Stimulated activated CD4-positive, alpha-beta T cell treated with anti-CD3 and anti-CD28 coated beads, Interleukin-2, amount 100 ng/mL, for 4 hours (primary cell): ENCODE measurements at places on chromosomes 13 and 19.
A peak's percentile ranks its signal among the peaks of the same experiment; 100 is the strongest.

GRCh38 chr13:98333486-98333885, 156.4 kb upstream of the RNF113B start:
- no peak for DNase-seq

- DNase-seq: no peak
These were observed 1.5 kb downstream of the WASF3 start for GRCh38 chr13:26558987-26559386.

DNA sequence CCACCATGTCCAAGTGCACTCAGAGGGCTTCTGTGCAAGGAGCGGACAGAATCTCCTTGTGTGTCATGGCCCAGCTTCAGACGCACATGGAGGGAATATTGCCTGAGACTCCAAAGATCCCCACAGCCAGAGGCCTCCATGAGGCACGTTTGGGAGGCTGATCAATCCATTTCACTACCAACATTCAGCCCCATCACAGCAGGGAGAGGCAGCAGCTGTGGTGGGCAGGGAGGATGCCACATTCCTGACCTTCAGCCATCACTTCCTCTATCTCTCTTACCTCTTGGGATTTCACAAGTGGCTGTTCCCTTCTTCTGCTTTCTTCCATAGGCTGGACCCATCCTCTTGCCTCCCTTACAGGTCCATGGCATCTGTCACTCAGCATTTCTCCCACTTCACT, 82.4 kb upstream of the MBNL2 start:
- no peak for DNase-seq

- no peak for DNase-seq
These were observed 27.9 kb upstream of the NANOS3 start for GRCh38 chr19:13848798-13849676.

DNA sequence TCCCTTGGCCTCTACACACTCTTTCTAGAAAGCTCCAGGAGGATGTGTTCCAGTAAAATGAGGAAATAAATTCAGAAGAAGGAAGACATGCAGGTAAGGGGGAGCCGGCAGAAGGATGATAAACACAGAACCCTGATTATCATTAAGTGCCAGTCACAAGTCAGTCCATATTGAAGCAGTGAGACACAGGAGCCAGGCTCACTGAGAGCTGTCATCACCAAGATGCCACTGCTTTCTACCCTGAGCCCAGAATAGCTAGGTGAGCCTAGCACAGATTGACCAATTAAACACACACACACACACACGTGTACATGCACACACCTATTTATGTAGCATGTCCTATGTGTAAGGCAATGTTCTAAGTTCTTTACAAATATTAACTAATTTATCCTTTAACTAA, 211.4 kb upstream of the IPO5 start:
- DNase-seq: no peak

GRCh38 chr19:7506385-7507328, 9.2 kb upstream of the ZNF358 start:
- DNase-seq: no peak

DNA sequence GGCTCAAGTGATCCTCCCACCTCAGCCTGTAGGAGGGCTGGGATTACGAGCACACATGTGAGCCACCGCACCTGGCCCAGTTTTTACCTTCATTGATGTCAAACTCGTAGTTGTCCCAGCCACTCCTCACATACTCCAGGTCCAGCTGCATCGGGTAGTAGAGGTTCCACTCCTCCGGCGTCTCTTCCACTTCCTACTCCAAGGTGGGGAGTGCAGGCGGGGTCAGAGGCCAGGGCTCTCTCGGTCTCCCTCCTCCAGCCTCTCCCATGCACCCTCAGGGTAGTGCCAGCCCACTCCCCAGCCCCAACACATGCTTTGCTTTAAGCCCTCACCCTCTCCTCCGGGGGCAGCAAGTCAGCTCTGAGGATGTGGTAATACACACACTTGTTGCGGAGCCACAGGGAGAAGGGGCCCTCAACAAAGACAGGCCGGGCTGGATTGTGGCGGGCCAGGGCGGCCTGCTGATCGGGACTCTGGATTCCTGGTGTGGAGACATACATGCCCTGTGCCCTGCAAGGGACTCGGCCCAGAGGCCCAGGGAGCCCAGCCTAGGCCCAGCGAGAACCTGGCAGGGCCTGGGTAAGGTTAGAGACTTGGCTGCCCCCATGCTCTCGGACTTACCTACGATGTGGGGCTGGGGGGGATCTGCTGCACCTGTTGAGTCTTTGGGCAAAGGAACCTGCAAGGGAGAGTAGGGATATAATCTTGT, 1.9 kb upstream of the ZNF653 start:
- no peak for DNase-seq

GRCh38 chr19:33096005-33096404, 15.0 kb downstream of the GPATCH1 start:
- no peak for DNase-seq

- DNase-seq: no peak
These were observed 104.4 kb downstream of the DNAJC15 start for GRCh38 chr13:43127827-43128226.

DNA sequence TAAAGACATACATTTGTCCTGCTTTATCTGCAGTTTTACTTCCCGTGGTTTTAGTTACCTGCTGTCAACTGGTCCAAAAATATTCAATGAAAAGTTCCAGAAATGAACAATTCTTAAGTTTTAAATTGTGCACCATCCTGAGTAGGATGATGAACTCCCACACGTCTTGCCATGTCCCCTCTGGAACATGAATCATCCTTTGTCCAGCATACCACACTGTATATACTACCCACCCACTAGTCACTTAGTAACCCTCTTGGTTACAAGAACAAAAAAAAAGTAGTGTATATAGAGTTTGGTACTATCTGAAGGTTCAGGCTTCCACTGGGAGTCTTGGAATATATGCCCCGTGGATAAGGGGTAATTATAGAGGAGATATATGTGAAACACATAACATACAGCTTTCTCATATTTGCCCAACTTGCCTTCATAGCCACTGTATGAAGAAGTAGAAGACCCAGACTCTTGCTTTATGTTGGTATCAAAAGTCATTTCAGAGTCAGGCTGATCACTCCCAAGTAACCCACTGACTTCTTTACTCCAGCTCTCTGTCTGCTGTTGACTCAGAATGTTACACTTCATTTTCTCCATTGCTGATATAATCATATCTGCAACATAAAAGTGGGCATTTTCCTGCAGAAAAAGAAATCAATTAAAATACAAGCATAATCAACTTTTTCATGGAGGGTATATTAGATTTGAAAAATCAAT, 19.3 kb downstream of the RUBCNL start:
- DNase-seq: no peak

- no peak for DNase-seq
These were observed 1.7 kb downstream of the SOX1 start for GRCh38 chr13:112068540-112069060.

GRCh38 chr13:20721454-20722357, 18.2 kb downstream of the IL17D start:
- no peak for DNase-seq

- no peak for DNase-seq
These were observed 18.7 kb downstream of the EFNA2 start for GRCh38 chr19:1304197-1304924.

DNA sequence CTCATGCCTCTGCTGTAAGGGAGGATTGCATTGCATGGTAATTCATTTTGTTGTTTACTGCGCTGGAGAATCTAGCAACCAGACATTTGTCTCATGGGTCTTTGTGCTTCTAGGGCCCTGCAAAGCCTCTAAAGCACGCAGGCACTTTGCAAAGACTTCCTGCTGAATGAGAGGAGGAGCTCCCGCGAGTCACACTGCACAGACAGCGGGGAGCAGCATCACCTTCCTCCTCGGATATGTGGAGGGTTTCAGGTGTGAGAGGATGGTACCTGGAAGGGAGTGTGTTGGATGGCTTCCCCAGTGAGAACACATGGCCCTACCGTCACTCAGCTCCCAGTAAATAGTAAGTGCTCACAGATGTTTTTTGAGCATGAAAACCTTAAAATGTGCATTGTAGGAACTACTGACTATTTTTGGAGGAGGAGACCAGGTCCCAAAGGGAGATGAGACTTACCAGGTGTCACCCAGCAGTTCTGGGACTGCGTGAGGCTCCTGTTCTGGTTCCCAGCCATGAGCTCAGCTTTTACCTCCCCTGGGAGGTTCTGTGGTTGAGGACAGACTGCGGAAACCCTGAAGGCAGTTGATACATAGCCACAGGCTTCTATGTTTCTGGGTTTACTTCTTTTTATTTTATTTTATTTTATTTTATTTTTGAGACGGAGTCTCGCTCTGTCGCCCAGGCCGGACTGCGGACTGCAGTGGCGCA, 278.0 kb downstream of the FGF9 start:
- DNase-seq: no peak

GRCh38 chr13:108915095-108915633, 285.8 kb downstream of the MYO16 start:
- DNase-seq: no peak

DNA sequence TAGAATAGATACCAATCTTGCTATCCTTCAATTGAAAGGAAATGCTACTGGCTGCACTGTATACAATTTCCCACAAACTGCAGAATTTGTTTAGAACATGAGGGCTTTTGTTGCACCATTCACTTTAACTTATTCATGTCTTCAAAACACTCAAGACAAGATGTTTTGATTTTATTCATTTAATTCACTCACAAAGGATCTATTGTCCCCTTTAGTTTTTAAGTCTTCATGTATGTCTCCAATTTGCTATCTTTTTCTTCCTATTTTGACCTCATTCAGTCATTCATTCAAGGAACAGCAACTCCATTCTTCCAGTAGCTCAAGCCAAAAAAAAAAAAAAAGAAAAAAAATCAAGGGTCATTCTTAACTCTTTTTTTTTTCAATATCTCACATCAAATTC, 130.6 kb upstream of the SOX21 start:
- DNase-seq: no peak

DNA sequence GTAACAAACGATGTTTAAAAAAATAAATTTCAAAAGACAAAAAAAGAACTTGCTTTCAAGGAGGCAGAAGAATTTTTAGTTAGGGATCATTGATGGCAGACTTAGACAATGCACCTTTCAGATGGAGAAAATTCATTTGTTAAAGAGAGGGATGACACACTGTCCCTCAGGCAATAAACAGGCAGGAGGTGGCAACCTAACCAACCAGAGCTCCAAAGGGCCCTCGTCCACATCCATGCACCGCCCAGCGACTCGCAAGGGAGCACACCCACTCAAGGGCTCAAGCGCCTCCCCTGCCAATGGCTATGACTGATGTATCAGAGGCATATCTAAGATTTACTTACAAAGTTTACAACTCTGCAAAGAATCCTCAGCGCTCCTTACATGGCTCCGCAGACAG, 81.9 kb downstream of the TUBGCP3 start:
- no peak for DNase-seq

DNA sequence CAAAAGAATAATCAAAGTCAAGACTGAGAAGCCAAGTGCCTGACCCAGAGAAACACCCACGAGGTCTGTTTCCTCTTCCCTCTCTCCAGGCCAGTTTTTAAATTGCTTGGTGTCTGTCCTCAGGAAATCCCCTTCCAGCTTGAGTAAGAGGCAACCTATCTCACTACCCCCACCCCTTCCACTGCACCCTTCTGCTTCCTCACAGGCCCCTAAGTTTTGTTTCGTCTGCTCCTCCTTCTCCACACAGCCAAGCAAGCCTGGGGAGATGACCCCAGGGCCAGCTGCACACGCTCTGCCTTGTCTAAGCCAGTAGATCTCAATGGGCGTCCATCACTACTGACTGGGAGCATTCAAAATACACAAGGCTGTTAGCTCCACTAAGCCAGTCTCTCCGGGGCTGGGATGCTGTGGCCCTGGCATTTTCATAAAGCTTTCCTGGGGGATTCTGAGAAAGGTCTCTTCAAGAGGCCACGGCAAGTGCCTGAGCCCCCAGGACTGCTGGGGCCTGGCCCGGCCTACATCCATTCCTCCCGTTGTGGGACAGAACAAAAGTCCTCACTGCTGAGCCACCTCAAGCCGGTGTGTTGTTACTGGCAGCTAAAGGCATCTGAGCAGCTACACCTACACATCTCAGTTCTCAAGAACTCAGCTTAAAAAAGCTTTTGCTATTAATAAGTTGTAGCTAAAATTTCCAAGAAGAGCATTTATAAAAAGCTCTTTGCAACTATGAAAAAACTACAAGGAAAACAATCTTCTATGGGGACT, 14.9 kb upstream of the IL4I1 start:
- no peak for DNase-seq

DNA sequence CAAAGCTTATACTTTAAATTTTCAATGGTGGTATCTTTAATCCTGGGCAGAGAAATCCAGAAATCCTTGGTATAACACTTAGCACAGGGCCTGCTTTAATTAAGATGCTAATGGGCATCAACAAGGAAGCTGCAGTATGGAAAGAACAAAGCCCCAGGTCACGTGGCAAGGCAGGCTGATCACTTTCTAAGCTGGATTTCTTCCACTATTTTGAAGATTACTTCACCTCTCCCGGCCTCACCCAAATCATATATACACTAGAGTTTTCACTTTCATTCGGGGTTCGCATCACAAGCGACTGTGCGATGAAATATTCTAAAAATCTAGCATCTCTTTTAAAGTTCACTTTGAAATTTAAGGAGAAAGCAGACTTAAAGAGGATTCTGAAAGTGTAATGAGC, 71.8 kb downstream of the STARD13 start:
- no peak for DNase-seq

- no peak for DNase-seq
These were observed 39.0 kb downstream of the C1QTNF9 start for GRCh38 chr13:24348385-24348784.

DNA sequence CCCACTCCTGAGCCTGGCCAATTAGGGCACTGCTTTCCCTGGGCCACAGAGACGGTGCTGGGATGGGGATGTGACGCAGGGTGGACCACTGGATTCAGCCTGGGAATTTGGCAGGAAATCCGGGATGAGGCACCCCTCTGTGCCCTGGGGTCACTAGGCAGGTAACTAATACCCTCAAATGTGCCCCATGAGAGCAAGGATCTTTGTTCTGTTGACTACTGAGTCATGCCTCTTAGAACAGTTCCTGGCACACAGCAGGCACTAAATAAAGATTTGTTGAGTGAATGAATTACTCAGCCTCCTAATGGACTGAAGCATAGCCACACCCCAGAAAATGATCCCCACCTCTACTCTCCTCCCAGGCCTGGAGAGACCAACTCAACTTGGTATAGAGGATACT, 15.9 kb downstream of the OPA3 start:
- DNase-seq: no peak

- no peak for DNase-seq
These were observed 53.4 kb downstream of the ABCC4 start for GRCh38 chr13:95247852-95248251.

- DNase-seq: no peak
These were observed 2.1 kb downstream of the PPP2R1A start for GRCh38 chr19:52191951-52192350.

GRCh38 chr19:11405846-11406643, 13.1 kb downstream of the RGL3 start:
- peak; percentile 51 for DNase-seq

- DNase-seq: no peak
These were observed 48.4 kb downstream of the ATP8A2 start for GRCh38 chr13:25420161-25420560.

DNA sequence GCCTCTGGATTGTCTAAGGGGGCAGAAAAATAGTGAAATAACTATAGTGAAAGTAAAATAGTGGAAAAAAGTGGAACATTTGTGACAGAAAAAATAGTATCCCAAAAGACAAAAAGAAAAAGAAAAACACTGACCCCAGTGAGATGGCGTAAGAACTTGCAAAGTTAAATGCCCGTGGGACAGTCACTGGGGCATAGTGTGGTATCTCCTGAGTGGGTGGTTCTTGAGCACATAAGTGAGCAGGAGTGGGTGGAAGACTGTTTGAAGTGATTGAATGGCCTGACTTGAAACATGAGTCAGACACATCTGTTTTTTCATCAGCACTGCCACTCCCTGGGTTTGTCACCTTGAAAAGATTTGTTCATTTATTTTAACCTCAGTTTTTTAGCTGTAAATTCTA, 2.5 kb downstream of the ZNF430 start:
- peak; percentile 41 for DNase-seq
